IMR-90 (cell line): ENCODE measurements at places on chromosomes 3 and 15.
A peak's percentile ranks its signal among the peaks of the same experiment; 100 is the strongest.

GRCh38 chr3:15089201-15089600 is 9.7 kb downstream of the RBSN start:
- DNase-seq: no peak

DNA sequence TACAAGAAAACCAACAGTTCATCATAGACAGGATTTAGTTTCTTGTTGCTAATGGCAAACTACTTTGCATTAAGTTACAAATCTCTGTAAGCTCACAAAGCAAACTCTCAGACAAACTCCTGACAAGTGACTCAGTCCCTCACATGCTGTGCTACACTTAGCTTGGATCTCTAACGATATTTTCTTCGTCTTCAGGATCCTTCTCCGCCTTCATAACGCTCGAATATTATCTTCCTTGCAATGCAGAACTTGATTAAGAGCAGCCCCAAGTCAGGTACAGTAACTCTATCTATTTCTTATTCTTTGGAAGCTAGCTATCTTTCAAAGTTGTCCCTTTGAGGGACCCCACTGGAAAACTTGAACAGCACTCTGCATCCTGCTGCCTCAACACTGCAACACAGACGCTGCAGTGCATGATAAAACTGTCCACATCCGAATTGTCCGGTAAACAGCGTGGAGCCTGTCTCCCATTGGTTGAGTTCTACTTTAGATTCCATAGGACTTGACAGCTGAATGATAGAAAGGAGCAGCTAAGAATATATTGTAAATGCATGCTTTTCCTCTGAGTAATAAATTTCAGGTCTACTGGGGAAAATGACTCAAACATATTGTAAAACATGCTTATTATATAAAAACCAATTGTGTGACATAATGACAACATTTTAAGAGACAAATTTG is 61.3 kb downstream of the UACA start:
- DNase-seq: peak; percentile 76

DNA sequence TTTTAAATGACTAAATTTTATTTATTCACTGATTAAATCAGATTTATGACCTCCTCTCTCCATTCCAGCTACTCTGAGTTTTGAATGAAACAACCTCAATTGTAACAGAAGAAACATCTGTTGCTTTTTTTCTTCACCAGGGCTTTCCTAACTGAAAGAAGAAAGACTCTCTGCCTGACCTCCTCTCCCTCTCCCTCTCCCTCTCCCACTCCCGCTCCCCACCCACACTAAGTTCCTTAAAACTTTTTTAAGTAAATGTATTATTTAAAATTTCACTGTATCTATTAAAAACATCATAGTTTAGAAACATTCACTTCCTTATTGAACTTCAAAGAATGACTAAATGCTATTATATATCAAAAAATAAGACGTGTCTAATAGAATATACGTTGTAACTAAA is 122.0 kb downstream of the TFDP2 start:
- no peak for DNase-seq

DNA sequence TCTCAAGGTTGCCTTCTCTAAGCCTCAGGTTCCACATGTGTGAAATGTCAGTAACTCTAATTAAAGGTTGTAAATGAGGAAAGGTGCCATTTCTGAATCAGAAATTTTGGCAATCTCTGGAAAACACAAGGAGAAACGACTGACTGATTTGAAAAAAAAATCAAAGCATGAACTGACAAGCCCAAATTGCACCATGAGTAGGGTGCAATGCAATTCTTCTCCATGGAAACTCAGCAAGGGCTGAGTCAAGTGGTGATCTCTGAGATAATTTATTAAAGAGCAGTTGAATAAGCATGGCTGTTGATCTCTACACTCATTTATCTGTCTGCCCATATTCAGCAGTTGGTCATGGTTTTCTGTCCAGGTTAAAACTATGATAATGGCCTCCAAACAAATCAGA is 201.6 kb upstream of the CMC1 start:
- DNase-seq: no peak

GRCh38 chr15:70268698-70269251 is 171.1 kb upstream of the TLE3 start:
- no peak for DNase-seq

DNA sequence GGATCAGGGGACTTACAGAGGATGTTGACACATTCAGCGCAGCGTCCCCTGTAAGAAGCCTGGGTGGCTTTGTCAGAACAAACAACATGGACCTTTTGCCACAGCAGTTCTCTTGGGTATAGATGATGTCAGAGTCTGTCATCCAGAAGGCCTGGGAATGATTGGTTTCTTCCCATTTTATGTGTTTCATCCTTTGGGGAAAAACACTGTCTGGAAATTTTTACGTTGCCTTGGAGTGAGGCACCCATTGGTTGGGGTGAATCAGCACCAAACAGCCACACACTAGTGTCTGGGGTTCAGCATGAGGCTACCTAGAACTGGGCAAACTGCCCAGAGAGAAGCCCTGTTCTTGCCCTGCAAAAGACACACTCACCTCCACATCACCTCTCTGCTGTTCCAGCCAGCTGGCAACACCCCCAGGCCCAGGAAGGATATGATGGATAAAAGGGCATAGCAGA is 123.0 kb downstream of the FAM43A start:
- peak; percentile 12 for DNase-seq

DNA sequence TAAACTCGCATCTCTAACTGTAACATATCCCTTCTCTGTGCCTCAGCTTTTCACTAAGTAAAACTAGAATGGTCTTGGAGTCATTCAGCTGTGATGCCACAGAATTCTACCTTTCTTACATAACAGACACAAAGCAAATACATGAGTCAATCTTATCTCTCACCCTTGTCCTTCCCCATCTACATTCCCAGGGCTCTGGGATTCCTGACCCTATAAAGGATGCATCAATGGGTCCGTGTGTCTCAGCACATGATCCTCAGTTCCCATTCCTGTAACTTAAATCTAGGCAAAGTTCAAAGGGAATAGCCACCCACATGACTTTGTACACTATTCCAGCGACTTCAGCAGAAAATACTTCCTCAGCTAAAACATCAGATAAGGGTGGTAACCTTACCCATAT is 11.8 kb upstream of the ARL8B start:
- no peak for DNase-seq

GRCh38 chr3:175088766-175089380 is 229.7 kb downstream of the NAALADL2 start:
- DNase-seq: no peak
